ENCODE measurements at places on chromosomes 3 and 15.

DNA sequence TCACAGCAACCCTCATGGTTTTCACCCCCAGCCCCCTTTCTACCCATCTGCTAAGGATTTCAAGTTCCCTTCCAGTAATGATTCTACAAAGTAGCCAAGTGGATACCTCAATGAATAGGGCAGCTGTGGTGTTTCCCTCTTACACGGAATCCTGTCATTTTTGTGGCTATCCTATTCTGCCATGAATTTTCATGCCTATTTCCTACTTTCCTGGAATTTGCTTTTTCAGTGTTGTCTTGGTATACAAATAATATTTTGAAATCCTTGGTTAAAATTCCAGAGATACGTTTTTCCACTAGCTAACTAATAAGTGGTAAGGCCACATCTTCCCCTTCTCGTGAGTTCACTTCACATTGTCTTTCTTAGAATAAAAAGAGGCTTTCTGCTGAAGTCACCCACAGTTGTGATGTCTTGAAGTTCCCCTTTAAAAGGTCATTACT, 7.5 kb downstream of the ADPRH start:
- no peak for DNase-seq

DNA sequence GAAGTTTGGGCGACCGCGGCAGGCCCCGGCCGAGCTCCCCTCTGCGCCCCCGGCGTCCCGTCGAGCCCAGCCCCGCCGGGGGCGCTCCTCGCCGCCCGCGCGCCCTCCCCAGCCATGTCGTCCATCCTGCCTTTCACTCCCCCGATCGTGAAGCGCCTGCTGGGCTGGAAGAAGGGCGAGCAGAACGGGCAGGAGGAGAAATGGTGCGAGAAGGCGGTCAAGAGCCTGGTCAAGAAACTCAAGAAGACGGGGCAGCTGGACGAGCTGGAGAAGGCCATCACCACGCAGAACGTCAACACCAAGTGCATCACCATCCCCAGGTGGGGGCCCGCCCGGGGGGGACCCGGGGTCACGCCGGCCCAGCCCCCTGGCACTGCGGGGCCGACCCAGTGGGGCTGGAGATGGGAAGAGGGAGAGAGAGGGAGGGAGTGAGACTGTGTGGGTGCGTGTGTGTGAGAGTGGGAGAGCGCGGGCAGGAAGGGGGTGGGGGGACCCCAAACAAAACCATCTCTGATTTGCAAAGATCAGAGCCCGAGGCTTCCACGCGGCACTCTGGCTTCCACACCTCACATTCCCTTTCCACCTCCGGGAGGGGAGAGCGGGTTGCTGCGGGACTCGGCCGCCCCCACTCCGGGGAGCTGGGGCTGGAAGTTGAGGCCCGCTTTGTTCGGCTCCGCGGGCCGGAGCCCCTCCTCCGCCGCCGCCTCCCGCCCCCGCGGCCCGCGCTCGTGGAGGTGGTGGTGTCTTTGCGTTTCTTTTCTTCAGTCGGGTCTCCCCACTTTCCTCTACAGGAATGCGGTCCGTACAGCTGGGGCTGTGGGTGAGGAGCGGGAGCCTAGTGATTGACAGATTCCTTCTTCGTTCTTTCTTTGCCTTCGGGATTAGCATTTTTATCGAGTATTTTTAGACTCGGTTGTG, 898 bp downstream of the SMAD3 start:
- no peak for DNase-seq

DNA sequence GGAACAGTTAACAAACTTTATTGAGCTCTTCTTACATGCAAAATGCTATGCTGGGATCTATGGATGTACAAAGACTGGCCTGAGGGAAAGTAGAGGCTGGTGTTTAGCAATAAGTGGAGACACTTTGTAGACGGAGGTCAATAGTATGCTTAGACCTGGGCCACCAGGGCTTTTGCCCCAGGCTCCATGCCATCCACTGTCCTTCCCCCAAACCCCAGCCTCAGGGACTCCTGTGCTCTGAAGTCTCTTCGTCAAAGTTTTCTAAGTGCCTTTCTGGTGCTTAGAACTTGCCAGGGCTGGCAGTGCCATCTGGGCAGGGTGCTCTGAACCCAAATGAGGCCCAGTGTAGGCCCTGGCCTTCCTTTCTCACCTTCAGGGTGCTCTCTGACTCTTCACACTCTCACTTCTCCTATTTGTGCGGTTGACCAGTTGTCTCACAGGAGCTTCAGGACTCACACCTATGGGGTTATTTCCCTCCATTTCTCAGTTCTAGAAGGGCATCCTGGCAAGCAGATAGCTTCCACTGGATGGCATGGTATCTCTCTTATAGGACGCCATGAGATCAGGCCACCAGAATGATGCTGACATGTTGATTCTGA, 21.8 kb upstream of the KCNAB1 start:
- no peak for DNase-seq

- DNase-seq = no peak
These were observed 477.8 kb downstream of the FGF12 start for GRCh38 chr3:192249516-192249915.

- DNase-seq = no peak
These were observed 48.1 kb upstream of the CRBN start for GRCh38 chr3:3227640-3228039.

Measured in activated T-helper 2 cell treated with anti-CD3 and anti-CD28 coated beads, Interferon-gamma antibody, Interleukin-2, Interleukin-4, amounts not matched to agents 10 μg/mL and 5 μg/mL and 100 μg/mL, durations not matched to agents 14 hours and 24 hours and 36 hours (primary cell).